HCT116 (cell line): ENCODE measurements at places on chromosomes 4 and X. TPM values are rescaled to one million over a fixed set of nuclear protein-coding genes. Genes with fewer than 3 reads are reported as not detected.

The OTC gene
- total RNA-seq: not detected

The GNPDA2 gene
- 15.8 TPM for total RNA-seq

The STATH gene
- total RNA-seq: not detected

The CLTRN gene
- total RNA-seq: 0.25 TPM

The TCEAL2 gene
- total RNA-seq: not detected

The TMPRSS11F gene
- total RNA-seq: not detected

DNA sequence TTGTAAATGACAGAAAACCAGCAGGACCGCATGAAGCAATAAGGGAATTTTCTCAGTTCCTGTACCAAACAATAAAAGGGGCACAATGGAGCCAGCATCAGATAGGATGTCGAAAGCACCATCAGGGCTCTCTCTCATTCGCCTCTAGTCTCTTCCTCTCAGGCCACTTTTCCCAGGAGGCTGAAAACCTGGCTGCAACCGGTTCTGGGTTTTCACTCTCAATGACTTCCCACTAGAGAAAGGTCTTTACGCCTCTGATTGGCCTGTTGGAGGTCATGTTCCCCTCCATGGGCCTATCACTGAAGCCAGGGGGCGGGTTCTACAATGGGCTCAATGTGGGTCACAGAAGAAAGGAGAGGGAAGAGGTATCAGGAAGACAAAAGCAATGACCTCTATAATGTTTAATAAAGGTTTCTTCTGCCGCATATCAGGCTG lies 29.3 kb downstream of the ZNF827 start:
- DNase-seq: no peak

GRCh38 chrX:134718966-134719317 lies 60.7 kb upstream of the PLAC1 start:
- DNase-seq: no peak

GRCh38 chrX:130848763-130849162 lies 54.2 kb downstream of the ENOX2 start:
- no peak for DNase-seq

- DNase-seq: no peak
Observed at GRCh38 chr4:176924238-176924637, 131.5 kb upstream of the VEGFC start.

- DNase-seq: no peak
Observed at GRCh38 chr4:77731656-77732055, 87.5 kb downstream of the CNOT6L start.

- no peak for DNase-seq
Observed at GRCh38 chr4:73743795-73744194, 3.4 kb downstream of the CXCL8 start.

GRCh38 chr4:186240848-186241491 lies 13.7 kb downstream of the KLKB1 start:
- DNase-seq: no peak
